Stimulated activated CD8-positive, alpha-beta memory T cell treated with anti-CD3 and anti-CD28 coated beads, Interleukin-4, amount 100 ng/mL, for 48 hours (primary cell): ENCODE measurements at places on chromosomes 6 and 20.

- no peak for DNase-seq
Observed at GRCh38 chr20:46990596-46991104, 96.0 kb downstream of the EYA2 start.

GRCh38 chr20:58705208-58705926 is 12.8 kb downstream of the NPEPL1 start:
- DNase-seq = peak; percentile 18

- peak; percentile 5 for DNase-seq
Observed at GRCh38 chr20:53795170-53795569, 201.5 kb upstream of the ZNF217 start.

GRCh38 chr20:45813006-45813340 is 529 bp downstream of the UBE2C start:
- DNase-seq = no peak

- DNase-seq = no peak
Observed at GRCh38 chr6:43097098-43097489, 21.0 kb downstream of the PTK7 start.

- no peak for DNase-seq
Observed at GRCh38 chr6:140499607-140500006, 1125.2 kb upstream of the CITED2 start.

DNA sequence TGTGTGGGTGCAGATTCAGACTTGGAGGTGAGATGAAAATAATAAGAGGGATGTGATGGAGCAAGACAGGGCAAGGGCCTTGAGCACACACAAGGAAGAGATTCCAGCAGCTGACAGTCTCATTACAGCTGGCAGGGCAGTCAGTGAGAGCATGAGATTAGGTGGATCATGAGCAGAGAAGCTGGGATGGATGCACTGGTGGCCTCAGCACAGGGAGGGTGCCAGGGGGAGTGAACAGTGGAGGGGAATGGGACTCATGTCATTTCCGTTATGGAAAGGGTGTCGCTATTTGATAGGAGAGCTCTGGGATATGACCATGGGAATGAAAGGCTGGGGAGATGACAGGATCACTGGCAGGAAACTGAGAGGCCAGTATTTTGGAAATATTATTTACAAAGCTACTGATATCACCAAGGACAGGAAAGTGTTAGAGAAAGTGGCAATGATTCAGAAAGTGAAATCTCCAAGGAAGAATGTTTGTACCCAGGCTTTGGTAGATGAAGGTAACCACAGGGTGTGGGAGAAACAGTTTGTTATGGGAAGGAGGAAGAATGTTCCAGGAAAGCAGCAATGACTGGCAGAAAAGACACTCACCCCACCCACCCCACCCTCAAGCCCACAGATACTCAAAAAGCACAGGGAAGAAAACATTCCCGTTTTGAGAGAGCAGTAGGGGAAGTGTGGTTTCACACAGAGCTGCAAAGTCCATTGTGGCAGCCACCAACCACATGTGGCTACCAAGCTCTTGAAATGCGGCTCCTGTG is 214.7 kb upstream of the PROKR2 start:
- no peak for DNase-seq

GRCh38 chr20:41135187-41135887 is 2.0 kb upstream of the PLCG1 start:
- DNase-seq = peak; percentile 77

DNA sequence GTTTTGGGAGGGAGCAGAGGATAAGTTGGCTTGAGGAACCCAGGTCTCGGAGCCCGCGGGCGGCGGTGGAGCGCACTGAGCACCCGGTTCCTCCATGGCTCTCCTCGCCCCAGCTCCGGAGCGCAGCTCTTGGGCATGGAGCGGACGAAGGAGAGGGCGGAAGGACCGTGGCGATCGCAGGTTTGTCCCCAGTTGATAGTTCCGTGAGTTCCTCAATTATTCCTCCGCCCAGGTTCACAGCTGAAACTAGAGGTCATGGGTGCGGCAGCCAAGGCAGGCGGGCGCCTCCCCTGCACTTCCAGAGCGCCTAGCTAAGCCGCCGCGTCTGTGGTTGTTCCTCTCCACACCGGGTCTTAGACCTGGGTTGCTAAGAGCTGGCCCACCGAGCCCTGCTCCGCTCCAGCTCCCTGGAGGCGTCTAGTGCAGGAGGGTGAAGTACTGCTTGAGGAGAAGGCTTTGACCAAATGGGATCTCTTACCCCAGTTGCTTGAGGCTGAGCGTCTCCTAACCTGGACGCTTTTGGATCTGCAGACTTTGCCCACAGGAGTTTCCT is at the start of gene HTR1B:
HTR1B (minus strand) TSS at position 184 of the 553 bp plus-strand sequence; CDS start at position 96, 88 bp downstream.
- DNase-seq = no peak

GRCh38 chr6:5645328-5646290 is 361.1 kb downstream of the NRN1 start:
- no peak for DNase-seq

- no peak for DNase-seq
Observed at GRCh38 chr6:121438869-121439268, 3.4 kb downstream of the GJA1 start.

DNA sequence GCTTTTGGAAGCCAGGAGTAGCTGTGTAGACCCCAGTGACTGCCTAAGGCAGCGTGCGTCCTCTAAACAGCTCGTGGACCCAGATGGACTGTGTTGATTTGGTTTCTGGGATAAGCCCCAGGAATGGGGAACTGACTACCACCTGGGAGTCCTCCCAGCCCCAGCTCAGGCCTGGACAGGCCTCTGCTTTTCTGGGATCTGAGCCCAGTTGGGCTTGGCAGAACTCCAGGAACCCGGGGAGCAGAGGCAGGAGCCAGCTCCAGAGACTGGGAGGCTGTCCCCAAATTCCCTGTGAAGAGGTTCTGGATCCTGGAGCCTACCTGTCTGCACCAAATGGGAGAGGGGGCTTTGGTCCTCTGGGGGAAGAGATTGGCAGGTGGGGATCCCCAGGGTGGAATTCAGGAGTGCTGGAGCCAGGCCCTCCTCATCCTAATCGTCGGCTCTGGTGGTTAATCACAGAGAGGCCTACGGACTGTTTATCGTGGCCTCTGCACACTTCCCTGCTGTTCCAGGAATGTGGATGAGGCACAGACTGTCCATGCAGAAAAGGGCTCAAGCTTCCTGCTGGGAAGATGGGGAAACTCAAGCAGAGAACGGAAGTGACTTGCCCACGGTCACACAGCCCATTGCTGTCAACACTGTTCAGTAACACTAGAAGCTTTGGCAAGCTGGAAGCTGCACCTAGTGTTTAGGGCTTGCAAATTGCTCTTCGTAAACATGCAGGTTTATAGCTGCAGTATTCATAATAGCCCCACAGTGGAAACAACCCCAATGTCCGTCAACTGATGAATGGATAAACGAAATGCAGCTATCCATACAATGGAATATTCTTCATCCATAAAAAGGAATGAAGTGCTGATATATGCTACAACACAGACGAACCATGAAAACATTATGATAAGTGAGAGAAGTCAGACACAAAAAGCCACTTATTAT is 100.6 kb downstream of the KCNB1 start:
- no peak for DNase-seq

- no peak for DNase-seq
Observed at GRCh38 chr20:41330941-41331340, 9.7 kb upstream of the LPIN3 start.

- no peak for DNase-seq
Observed at GRCh38 chr20:32837157-32837556, 17.4 kb downstream of the MAPRE1 start.

- no peak for DNase-seq
Observed at GRCh38 chr6:170402318-170403040, 95.9 kb downstream of the FAM120B start.

GRCh38 chr6:6458172-6458571 is 130.3 kb upstream of the LY86 start:
- DNase-seq = no peak

GRCh38 chr6:135743476-135743875 is 108.0 kb upstream of the PDE7B start:
- DNase-seq = no peak

GRCh38 chr6:15888798-15889772 is 226.3 kb upstream of the DTNBP1 start:
- DNase-seq = no peak

GRCh38 chr20:57468523-57469417 is 56.2 kb downstream of the CTCFL start:
- DNase-seq = no peak

DNA sequence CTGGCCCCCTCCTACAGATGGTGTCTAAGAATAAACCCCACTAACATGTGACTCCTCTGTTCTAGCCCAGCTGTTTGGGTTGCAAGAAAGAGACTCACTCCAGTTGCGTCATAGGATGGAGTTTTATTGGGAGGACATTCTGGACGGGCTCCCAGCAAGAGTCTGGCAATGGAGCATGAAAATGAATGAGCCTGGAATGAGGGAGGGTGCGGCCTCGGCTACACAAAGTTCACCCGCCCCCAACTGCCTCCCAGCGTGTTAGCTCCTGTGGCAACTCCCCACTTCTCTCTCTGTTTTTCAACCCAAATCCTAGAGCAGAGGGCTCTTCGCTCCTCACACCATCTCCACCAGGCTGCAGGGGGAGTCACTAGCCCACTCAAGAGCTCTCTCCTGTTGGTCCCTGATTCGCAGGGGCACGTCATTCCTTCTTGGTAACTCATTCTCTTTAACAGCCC is 5.1 kb upstream of the ADAM33 start:
- DNase-seq = no peak

DNA sequence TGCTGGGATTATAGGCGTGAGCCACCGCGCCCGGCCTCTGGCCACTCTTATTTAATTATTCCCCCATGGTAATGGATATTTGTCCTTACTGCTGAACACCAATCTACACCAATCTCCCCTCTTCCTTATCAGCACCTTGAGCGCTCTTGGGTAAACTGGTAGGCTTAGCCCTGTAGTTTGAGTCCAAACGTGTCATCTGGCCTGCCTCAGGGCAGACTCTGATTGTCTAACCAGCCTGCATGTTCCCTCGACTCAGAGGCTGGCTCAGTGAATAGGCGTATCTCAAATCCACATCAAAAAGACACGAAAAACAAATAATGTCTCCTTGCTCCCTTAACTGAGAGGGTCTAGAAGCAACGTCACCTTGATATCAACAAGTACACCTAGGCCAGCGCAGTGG is 260.9 kb downstream of the TFAP2C start:
- no peak for DNase-seq

DNA sequence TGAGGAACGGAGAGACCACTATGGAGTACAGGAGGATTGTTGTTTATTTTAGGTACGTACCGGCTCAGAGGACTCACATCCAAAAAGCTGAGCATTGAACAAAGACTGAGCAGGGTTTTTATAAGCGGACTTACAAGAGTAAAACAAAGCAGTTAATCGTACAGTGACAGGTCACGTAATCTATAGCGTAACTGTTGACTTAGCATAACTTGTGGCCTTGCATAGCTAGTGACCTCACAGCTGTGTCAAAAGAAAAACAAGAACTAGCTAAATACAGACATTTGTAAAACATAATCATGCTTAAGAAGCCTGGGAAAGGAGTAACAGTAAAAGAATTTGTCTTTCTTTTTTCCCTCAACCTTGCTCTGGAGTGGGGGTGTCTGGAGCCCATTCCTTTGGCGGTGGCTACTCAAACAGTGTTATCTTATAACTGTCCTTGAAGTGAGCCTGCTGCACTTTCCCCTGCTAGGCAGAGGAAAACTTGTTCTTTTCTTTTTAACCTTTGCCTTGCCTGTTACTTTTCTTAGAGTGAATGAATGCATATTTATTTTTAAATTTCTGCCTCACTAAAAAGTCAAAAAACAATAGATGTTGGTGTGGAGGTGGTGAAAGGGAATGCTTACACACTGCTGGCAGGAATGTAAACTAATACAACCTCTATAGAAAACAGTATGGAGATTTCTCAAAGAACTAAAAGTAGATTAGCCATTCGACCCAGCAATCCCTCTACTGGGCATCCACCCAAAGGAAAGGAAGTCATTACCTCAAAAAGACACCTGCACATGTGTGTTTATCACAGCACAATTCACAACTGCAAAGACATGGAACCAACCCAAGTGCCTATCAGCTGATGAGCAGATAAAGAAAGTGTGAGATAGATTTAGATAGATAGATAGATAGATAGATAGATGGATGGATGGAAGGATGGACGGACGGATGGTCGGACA is 109.0 kb downstream of the TAF4 start:
- no peak for DNase-seq

- no peak for DNase-seq
Observed at GRCh38 chr20:49508435-49509199, 26.1 kb upstream of the KCNB1 start.
